GM23248 (cell line): ENCODE measurements at places on chromosomes 3 and 15.
A peak's percentile ranks its signal among the peaks of the same experiment; 100 is the strongest.

DNA sequence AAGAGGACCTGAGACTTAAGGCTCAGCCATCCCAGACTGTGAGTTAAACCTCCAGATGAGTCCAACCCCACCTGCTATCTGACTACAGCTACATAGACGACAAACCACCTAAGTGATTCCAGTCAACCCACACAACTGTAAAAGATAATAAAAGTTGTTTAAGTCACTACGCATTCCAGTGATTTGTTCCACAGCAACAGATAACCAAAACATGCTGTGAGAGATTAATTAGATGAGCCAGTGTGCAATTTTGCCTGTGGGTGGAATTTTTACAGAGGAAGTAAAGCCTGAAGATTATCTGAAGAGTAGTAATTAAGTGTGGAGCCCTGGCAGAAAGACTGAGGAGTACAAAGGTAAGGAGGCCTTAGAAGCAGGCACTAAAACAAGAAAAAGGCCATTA is 5.4 kb downstream of the BTBD1 start:
- H3K4me1 ChIP-seq: peaks cover 32% of the 10 kb centered on the region
- no peaks in the 10 kb centered on the region for H3K36me3 ChIP-seq
- no peaks in the 10 kb centered on the region for H3K27me3 ChIP-seq
- H3K4me3 ChIP-seq: no peak overlapping the region
- peak; percentile 50 for DNase-seq
- H3K27ac ChIP-seq: peak overlapping the region; percentile 51

- peaks cover 10% of the 10 kb centered on the region for H3K4me1 ChIP-seq
- no peaks in the 10 kb centered on the region for H3K36me3 ChIP-seq
- no peak overlapping the region for H3K4me3 ChIP-seq
Observed at GRCh38 chr3:194300382-194300758, 50.8 kb downstream of the CPN2 start.

- peak overlapping the region; percentile 14; the same call in 1 of the 2 replicates for H3K27ac ChIP-seq
- H3K36me3 ChIP-seq: no peaks in the 10 kb centered on the region
- H3K27me3 ChIP-seq: no peaks in the 10 kb centered on the region
- peak; percentile 53 for DNase-seq
Observed at GRCh38 chr15:56772868-56773639, 39.7 kb upstream of the ZNF280D start.

- no peak overlapping the region for H3K4me3 ChIP-seq
- H3K4me1 ChIP-seq: no peaks in the 10 kb centered on the region
- H3K27me3 ChIP-seq: no peaks in the 10 kb centered on the region
- H3K36me3 ChIP-seq: no peaks in the 10 kb centered on the region
- no peak for DNase-seq
Observed at GRCh38 chr3:121985846-121986245, 36.2 kb downstream of the ILDR1 start.

DNA sequence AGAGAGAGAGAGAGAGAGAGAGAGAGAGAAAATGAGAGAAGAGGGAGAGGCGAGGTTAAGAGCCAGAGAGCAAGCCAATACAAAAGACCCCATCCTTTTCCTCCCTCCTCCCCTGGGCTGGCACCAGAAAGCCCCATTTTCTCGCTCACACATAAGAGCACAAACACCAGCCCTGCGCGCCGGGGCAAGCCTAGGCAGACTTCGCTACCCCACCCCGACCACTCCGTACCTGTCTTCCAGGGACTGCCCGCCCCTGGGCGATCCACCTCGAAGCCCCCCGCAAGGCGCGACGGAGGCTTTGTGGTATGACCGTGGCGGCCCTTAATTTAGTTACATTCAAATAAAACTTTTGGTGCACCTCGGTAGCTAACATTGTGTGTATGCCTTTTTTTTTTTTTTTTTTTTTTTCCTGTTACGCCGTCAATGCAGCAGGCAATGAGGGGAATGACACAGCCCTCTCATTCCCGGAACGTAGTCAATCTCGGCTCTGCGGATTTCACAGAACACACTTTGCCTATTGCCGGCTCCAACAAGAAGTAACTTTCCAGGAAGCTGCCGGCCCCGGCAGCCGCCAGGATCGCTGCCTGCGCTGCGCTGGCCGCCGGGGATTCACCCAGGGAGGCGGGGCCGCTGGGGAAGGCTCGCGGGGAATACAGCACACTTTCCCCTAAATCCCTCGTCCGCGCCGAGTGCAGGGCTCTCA is 7.7 kb downstream of the BCL6 start:
- no peaks in the 10 kb centered on the region for H3K27me3 ChIP-seq
- peaks cover 46% of the 10 kb centered on the region for H3K4me1 ChIP-seq
- peak overlapping the region; percentile 97 for H3K27ac ChIP-seq
- peak; percentile 87 for DNase-seq
- peak overlapping the region; percentile 96 for H3K4me3 ChIP-seq

DNA sequence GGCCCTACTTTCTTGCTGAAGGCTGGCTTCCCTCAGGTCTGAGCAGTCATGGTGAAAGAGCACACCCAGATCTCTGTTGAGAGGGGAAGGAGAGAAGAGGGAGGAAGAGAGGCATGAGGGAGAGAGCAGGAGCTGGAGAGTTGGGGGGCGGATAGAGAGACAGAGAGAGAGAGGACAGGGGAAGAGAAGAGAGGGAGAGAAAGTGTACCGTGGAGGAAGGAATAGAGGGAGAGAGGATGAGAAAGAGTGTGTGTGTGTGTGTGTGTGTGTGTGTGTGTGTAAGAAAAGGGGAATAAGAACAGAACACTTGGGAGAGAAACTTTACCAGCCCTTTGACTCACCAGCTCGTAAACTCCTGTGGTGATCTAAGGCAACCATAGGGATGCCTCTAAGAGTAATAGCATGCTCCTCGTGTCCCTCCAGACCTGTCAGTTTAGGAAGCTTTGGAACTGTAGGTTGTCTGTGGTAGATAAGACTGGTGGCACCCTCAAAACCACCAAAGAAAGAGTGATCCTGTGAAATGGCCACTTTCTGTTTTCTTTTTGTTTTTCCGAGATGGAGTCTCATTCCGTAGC is 18.2 kb downstream of the ZNF592 start:
- no peaks in the 10 kb centered on the region for H3K27me3 ChIP-seq
- H3K27ac ChIP-seq: no peak overlapping the region
- DNase-seq: no peak
- H3K4me1 ChIP-seq: no peaks in the 10 kb centered on the region
- H3K4me3 ChIP-seq: no peak overlapping the region

DNA sequence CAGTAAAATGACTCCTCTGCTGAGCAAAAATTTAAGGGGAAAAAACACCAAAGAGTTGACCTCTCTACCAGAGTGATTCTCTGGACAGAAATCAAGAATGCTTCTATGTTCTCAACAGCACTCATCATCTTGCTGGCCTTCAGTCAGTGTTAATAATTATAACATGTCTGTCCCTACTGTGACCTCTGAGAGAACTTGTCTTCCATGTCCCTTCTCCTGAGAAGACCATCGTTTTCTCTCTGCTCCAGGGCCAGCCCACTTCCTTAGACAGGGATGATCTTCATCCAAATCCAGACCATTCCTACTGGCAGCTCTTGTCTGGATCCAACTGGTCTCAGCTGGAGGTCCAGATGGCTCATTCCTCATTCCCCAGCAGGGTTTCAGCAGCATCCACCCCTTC is 139.0 kb upstream of the NECTIN3 start:
- H3K27me3 ChIP-seq: no peaks in the 10 kb centered on the region
- H3K4me1 ChIP-seq: peaks cover 19% of the 10 kb centered on the region; the same call in 1 of the 2 replicates
- H3K36me3 ChIP-seq: no peaks in the 10 kb centered on the region
- H3K27ac ChIP-seq: no peak overlapping the region
- peak; percentile 20 for DNase-seq
- H3K4me3 ChIP-seq: no peak overlapping the region

GRCh38 chr15:62138124-62138523 is 27.0 kb downstream of the C2CD4B start:
- H3K4me1 ChIP-seq: no peaks in the 10 kb centered on the region; the same call in 1 of the 2 replicates
- peak; percentile 57 for DNase-seq
- H3K36me3 ChIP-seq: no peaks in the 10 kb centered on the region
- H3K27me3 ChIP-seq: no peaks in the 10 kb centered on the region

- H3K4me1 ChIP-seq: peaks cover 10% of the 10 kb centered on the region; the same call in 1 of the 2 replicates
- peak overlapping the region; percentile 91 for H3K4me3 ChIP-seq
- H3K27ac ChIP-seq: no peak overlapping the region
- peaks cover 24% of the 10 kb centered on the region for H3K36me3 ChIP-seq
Observed at GRCh38 chr15:79311901-79312553, 1.1 kb downstream of the TMED3 start.

DNA sequence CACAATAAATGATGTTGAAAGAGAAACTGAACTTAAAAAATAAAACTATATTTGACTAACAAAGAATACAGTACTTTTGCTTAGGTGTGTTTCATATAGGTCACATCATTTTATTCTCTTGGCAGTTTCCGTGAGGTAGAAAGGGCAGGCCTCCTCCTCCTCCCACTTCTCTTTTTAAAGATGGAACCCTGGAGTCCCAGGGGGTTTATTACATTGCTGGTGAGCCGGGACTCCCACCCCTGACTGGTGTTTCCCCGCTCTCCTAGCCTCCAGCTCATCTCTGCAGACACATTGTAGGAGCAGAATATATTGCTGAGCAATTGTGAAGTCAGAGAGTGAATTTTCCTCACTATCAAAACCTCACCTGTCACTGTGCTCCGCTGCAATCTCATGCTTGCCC is 30.0 kb downstream of the ZDHHC23 start:
- no peaks in the 10 kb centered on the region for H3K4me1 ChIP-seq
- no peak overlapping the region for H3K4me3 ChIP-seq
- H3K27me3 ChIP-seq: no peaks in the 10 kb centered on the region
- no peak for DNase-seq
- peaks cover 7% of the 10 kb centered on the region; the same call in 1 of the 2 replicates for H3K36me3 ChIP-seq
- no peak overlapping the region for H3K27ac ChIP-seq

DNA sequence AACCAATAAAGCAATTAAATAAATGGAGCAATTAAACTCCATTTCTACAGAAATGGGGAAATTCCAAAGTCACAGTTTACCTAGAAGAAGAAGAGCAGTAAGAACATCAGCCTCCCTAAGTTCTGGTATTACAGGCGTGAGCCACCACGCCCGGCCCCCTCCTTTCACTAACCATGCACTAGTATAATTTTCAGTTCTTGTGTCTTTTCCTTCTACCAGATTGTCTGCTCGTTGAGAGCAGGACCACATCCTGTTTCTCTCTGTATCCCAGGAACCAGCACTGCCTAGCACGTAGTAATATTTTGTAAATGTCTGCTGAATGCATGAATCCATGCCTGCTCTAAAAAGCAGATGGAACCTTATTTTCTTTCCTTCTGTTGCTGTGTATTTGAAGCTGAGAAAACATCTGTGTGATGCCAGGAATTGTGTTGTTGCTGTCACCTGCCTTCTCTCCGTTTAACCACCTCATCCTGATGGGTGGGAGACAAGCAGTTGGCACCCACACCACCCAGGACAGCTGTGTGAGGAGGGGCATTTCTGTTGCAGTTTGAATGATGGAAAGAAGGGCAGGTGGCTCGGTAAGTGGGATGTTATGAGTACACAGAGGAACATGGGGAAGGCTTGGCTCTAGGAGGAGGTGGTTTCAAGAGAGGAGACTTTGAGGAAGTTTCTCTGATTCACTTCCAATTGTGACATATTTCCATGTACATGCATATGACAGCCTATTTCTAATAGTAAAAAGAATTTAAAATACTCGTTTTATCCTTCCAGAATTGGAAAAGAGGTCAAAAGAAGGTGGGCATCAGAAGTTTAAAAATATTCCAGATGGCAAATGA is 30.1 kb downstream of the PXYLP1 start:
- H3K4me3 ChIP-seq: no peak overlapping the region
- peak overlapping the region; percentile 16; the same call in 1 of the 2 replicates for H3K27ac ChIP-seq
- peaks cover 15% of the 10 kb centered on the region for H3K4me1 ChIP-seq

DNA sequence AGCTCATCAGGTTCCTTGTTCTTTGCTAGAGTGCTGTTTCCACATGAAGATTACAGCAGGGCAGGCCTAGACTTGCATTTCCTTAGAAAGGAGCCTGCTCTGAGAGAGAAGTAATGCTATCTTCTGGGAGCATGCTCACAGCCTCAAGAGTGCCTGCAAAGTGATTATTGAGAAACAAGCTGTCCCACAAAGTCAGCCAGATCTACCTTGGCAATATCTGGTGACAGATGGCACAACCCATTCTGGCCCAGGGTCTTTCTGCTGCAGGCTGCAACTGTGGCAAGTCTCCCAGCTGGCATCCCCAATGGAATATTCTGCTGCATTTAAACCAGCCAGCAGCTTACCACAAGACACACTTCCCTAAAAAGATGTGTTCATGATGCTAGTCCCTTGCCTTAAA is 29.3 kb downstream of the MTMR10 start:
- H3K36me3 ChIP-seq: peaks cover 15% of the 10 kb centered on the region; the same call in 1 of the 2 replicates
- H3K27me3 ChIP-seq: no peaks in the 10 kb centered on the region
- H3K27ac ChIP-seq: no peak overlapping the region
- H3K4me3 ChIP-seq: no peak overlapping the region
- no peak for DNase-seq
- H3K4me1 ChIP-seq: no peaks in the 10 kb centered on the region

GRCh38 chr3:123521179-123521969 is 63.5 kb downstream of the HACD2 start:
- peaks cover 12% of the 10 kb centered on the region; the same call in 1 of the 2 replicates for H3K36me3 ChIP-seq
- H3K27ac ChIP-seq: no peak overlapping the region
- no peaks in the 10 kb centered on the region for H3K4me1 ChIP-seq

GRCh38 chr3:146124126-146124801 is 36.7 kb downstream of the PLOD2 start:
- DNase-seq: peak; percentile 8
- H3K4me3 ChIP-seq: no peak overlapping the region
- peaks cover 26% of the 10 kb centered on the region for H3K4me1 ChIP-seq
- H3K27me3 ChIP-seq: no peaks in the 10 kb centered on the region
- peak overlapping the region; percentile 52; the same call in 1 of the 2 replicates for H3K27ac ChIP-seq

- no peak overlapping the region for H3K4me3 ChIP-seq
- peaks cover 5% of the 10 kb centered on the region; the same call in 1 of the 2 replicates for H3K4me1 ChIP-seq
- no peak for DNase-seq
- no peak overlapping the region for H3K27ac ChIP-seq
- no peaks in the 10 kb centered on the region for H3K36me3 ChIP-seq
- 0 out of 2 replicates have a peak, but pooled peaks cover 5% of the 10 kb centered on the region for H3K27me3 ChIP-seq
Observed at GRCh38 chr3:124407260-124407659, 323.0 kb upstream of the UMPS start.

GRCh38 chr3:16011376-16011775 is 163.1 kb upstream of the GALNT15 start:
- no peaks in the 10 kb centered on the region for H3K27me3 ChIP-seq
- H3K36me3 ChIP-seq: no peaks in the 10 kb centered on the region
- H3K4me1 ChIP-seq: peaks cover 27% of the 10 kb centered on the region
- no peak for DNase-seq

- H3K27ac ChIP-seq: no peak overlapping the region
- peak; percentile 22 for DNase-seq
- no peaks in the 10 kb centered on the region for H3K27me3 ChIP-seq
- H3K36me3 ChIP-seq: no peaks in the 10 kb centered on the region
- no peak overlapping the region for H3K4me3 ChIP-seq
- H3K4me1 ChIP-seq: no peaks in the 10 kb centered on the region
Observed at GRCh38 chr15:84818261-84819131, 1.3 kb downstream of the ALPK3 start.

DNA sequence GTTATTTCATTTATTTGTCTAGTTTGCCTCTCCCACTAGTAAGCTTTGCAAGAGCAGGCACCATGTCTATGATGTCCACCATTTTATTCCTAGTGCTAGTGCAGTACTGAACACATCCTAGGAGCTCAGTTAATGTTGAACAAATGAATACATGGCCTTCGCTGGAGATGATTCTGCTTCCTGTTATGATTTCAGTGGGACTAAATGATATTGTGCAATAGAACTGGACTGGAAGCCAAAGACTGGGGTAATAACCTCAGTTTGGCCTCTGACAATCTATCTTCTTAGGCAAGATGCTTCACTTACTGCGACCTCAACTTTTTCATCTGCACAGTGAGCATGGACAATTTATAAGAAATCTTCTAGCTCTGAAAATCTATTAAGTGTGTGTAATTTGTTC is 191.3 kb downstream of the ADAMTSL3 start:
- peak; percentile 87 for DNase-seq
- H3K36me3 ChIP-seq: no peaks in the 10 kb centered on the region
- no peaks in the 10 kb centered on the region for H3K27me3 ChIP-seq
